Activated CD4-positive, alpha-beta T cell treated with anti-CD3 and anti-CD28 coated beads, Interleukin-2, amount 50 U/mL, for 24 hours (primary cell): ENCODE measurements at places on chromosomes 12 and 14.
A peak's percentile ranks its signal among the peaks of the same experiment; 100 is the strongest.

GRCh38 chr14:71320734-71321573 is 413.7 kb downstream of the PCNX1 start:
- peak; percentile 44 for DNase-seq

- no peak for DNase-seq
Observed at GRCh38 chr12:127078577-127079350, 1188.2 kb upstream of the TMEM132C start.

- no peak for DNase-seq
Observed at GRCh38 chr12:14949631-14950030, 11.3 kb upstream of the ERP27 start.

DNA sequence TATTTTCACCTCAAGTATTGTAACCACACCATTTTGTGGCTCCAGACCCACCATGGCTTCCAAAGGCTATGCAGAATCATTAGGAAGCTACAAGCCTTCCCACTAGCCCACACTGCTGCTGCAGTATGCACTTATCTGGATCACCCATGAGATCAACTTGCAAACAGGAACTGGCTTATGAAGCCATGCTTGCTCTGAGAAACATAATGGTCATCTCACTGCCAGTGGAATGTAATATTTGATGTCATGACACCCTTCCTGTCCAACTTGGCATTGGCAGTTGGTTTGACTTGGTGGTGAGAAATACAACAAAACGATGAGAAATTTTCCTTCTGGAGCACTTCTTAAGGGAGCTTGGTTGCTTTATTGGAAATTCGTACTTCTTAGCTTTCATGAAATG is 69.3 kb upstream of the FRMD6 start:
- no peak for DNase-seq

- no peak for DNase-seq
Observed at GRCh38 chr12:32501835-32502333, 102.5 kb downstream of the FGD4 start.

GRCh38 chr12:82655751-82656150 is 31.0 kb upstream of the TMTC2 start:
- no peak for DNase-seq

DNA sequence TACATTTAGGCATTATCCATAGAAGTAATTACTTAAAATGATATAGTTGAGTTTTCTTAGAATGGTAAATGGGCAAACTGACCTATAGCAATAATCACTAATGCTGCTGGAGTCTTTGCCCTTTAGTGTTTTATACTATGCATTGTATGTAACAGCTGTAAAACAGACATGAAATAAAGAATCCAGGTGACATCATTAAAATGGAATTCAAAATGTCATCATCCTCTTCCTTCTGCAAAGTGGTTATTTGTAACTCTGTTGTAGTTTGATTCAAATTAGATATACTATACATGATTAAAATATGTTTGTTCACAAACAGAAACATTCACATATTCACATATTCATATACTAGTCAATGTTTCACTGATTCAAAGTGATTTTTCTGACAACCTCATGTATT is 598.8 kb downstream of the SLC16A7 start:
- DNase-seq = no peak

DNA sequence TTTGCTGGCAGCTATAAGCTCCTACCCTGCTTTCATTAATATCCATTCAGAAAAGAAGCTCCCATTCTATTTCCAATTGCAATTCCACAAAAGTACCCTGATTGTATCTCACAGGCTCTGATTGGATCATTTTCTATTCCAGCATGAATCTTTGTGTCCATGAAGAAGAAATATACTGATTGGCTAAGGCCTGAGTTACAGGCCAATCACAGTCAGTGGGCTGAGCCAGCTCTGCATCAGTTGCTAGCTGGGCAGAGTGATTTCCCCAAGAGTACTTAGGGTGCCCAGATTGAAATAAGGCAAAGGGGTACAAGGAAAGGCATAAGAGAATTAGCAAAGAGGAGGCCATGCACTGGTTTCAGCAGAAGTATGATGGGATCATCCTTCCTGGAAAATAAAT is 14.4 kb downstream of the ART4 start:
- no peak for DNase-seq

DNA sequence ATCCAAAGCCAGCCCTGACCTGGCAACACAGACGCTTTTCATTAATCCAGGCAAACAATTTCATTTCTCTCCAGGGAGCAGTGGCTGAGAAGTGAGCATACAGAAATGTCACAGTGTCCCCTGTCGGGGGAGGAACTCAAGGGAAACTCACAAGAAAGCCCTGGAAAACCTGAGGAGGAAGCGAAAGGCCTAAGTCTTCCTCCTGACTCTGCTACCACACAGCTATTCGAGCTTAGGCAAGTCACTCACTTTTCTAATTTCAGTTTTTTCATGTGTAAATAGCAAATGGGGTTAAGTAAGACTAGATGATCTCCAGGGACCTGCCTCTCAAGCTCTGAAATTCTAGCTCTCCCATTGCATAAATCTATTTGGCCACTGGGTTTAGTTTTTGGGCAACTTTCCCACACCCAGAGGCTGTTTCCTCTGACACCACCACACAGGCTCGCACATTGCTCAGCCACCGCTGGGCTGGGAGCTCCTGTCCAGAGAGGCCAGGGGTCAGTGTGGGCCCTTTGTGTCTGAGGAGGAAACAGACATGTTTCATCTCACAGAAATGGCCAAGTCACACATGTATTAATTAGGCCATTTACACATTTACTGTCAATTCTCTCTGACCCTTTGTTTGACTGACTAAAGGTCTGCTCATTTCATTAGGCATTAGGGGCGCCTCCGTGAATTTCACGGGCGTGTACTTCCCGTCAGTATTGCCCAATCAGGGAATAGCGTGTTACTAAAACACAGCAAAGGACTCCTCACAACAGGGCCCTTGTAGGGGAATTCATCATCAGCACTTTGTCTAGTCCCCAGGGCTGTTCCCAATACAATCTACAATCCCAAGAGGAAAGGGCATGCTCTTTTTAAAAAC is 9.8 kb upstream of the PNMA1 start:
- DNase-seq = no peak

- no peak for DNase-seq
Observed at GRCh38 chr12:71587012-71587411, 76.6 kb downstream of the ZFC3H1 start.

DNA sequence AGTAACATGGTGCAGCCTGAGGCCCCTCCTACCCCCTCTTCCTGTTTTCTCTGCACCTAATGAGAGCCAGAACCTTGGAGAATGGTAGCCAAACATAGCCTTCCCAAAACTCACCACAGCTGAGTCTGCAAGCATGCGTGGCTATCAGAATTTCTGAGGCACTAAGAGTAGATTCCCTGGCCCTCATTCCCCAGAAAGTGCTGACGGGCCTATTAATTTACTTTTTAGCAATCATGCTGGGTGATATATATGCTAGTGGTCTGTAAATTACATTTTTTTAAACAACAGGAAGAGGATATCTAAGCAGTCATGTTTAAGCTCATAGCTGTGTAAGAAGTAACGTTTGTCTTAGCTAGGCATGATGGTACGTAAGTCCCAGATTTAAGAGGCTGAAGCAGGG is 30.4 kb downstream of the KANSL2 start:
- no peak for DNase-seq

DNA sequence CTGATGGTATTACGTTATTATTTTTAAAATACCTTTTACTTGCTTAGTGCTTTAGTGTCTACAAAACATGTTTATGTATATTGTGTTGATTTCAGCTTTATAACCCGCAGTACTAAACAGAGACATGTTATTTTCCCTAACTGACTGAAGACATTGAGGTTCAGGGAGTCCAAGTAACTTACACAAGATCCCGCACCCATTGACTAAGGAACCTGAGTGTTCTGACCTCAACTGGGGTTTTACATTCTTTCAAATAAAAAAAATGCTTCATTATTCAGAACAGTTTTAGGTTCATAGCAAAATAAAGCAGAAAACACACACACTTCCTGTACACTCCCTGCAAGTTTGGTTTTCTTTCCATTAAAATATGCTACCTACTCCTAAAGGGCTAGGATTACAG is 60.4 kb upstream of the METAP2 start:
- no peak for DNase-seq

DNA sequence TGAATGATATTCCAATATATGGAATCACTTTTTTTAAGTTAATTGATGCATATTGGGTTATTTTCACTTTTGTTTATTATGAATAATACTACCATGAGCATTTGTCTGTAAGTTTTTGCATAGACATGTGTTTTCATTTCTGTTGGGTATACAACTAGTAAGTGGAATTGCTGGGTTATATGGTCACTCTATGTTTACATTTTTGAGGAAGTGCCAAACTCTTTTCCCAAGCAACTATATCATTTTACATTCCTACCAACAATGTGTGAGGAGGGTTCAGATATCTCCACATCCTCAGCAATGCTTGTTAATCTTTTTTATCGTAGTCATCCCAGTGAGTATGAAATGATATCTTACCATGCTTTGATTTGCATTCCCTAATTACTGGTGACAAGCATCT is 64.0 kb downstream of the MON2 start:
- DNase-seq = no peak

DNA sequence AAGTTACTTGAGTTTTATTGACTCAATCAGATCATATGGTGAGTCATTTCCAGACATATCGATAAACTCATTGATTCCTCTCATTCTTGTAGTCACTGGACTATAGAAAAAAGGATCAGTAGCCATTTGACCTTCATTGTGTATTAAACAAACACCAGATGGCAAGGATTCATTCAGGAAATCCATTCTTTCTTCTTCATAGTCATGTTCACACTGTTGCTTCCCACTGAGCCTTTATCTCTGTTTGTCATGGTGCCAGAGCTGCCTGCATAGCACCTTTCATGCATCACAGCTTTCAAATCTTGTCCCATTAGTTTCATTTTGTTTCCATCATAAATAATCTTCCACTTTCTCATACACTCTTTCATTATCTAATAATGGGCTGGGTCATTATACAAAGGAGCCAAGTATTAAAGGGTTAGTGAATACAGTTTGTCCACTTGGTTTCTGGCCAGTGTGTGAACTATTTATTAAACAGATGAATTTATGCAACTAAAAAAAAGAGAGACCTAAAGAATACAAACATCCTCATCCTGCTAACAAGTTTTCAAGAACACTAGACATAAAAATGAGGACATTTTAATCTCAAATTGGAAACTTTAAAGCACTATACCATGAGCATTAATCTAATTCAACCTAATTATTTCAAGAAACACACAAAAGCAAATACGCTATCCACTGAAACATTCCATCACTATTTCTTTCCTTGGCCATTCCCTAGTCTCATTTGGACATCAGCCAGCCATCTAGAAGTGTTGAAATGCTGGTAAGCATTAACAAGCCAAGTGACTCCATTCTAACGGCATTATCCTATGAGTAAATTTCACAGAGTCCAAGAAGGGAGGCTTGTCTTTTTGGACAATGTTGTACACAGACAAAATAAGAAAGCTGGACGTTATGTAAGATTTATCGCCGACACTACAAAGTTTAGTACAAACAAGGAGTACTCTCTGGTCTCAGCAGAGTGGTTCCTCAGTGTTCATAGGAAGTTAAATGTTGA is 476.5 kb downstream of the FOXG1 start:
- no peak for DNase-seq

DNA sequence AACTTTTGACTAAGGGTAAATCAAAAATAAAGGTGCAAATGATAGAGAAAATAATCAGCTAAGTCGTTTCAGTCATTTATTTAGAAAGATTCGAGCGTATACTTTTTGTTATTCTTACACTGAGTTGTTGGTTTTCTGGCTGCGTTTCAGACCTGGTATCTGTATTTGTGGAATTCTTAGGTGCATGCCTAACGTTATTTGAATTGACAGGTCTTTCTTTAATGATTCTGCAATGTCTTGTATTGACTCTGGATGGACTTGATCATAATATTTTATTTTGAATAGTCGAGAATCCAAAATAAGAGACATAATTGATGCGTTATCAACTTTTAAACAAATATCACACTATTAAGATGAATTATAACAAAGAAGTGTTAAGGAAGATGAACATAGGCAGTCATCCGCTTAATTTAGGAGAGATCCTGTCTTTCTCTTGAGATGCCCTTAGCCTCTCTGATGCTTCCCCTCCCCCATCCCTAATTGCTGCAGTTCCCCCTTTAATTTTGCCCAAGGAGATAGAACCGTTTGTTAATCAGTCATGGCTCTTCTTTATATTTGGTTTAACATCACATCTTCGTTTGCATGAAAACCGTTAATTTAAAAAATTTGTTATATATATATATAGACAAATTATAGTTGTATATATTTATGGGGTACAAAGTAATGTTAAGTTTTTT is 1.8 kb downstream of the ALX1 start:
- DNase-seq = no peak

DNA sequence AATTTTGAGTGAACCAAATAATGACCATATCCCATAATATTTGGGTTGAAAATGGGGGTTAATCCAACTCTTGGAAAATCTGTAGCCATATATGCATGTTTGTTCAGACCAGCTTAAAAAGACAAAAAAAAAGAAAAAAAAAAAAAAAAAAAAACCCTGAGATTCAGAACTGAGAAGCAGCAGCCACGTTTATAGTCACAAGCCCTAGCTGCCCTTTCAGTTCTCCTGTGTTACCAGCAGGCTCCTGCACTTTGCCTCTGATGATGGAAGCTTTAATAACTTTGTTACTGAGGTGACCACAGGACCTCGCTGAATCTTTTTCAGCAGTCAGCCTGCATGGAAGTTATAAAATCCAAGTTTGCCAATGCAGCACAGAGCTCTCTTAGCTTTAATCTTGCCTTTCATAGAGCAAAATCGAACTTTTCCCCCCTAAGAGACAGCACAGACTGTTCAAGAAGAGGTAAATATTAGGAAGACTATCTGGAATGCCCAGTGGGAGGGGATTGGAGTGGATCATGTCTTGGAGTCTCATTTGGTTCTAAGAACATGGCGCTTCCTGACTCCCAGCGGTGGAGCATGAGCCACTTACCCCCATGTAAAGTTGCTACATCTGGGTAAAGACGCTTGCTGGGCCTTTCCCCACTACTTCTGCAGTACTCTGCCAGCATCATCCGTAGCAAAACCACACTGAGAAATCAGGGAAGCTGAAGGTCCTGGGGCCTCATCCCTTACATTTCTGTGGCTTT is 20.6 kb downstream of the GNG2 start:
- no peak for DNase-seq

- DNase-seq = no peak
Observed at GRCh38 chr12:60872850-60873713, 1277.3 kb downstream of the SLC16A7 start.

DNA sequence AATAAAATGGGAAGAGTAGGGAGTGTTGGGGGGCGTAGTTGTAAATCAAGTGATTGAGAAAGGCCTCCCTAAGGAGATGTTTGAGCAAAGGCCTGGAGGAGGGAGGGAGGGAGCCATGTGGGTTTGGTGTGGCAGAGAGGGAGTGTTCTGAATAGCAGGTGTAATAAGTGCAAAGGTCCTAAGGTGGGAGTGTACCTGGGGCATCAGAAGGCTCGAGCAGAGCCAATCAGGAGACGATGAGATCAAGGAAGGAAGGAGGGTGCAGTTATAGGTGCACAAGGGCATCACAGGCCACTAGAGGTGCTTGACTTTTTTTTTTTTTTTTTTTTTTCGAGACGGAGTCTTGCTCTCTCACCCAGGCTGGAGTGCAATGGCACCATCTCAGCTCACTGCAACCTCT is 77.9 kb upstream of the PLXNC1 start:
- no peak for DNase-seq

GRCh38 chr14:21384494-21384851 is 654 bp upstream of the SUPT16H start:
- no peak for DNase-seq
